ENCODE measurements at places on chromosomes 11 and 22.

DNA sequence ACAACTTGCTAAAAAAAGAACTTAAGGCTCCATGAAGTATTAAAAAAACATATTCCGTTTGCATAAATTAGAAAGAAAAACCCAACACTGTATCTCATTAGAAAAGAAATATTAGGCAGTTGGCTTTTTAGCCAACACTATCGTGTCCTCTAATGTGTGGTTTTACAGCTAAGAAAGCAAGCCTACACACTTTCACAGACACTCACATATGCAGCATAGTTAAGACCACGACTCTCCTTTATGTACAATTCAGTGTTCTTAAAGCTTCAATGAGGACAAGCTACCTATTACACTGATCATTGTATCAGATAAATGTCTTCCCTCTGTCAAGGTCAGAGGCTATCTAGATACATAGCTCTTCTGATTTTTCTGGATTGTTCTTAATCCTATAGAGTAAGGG is 80.1 kb downstream of the PICALM start:
- DNase-seq = no peak

GRCh38 chr11:64687643-64688533 is 35.1 kb downstream of the NRXN2 start:
- no peak for DNase-seq

- DNase-seq = no peak
Observed at GRCh38 chr11:72368339-72368738, 66.0 kb downstream of the CLPB start.

GRCh38 chr11:66976028-66976467 is 944 bp downstream of the C11orf86 start:
- DNase-seq = no peak

DNA sequence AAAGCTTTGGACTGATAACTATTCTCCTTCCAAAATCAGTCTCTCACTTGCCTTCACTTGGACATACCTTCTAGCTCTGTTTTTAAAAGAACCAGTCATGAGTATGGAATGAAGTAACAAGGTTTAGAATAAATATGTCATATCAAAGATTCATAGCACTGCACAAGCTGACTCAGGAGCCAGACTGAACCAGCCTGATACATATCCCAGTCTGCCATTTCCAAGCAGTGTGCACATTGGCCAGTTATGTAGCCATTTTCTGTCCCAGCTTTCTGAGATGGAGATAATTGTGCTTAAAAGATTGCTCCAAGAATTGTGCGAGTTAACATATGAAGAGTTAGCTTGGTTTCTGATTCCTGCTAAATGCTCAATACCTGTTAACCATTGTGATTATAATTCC is 311.3 kb downstream of the C11orf87 start:
- DNase-seq = no peak

DNA sequence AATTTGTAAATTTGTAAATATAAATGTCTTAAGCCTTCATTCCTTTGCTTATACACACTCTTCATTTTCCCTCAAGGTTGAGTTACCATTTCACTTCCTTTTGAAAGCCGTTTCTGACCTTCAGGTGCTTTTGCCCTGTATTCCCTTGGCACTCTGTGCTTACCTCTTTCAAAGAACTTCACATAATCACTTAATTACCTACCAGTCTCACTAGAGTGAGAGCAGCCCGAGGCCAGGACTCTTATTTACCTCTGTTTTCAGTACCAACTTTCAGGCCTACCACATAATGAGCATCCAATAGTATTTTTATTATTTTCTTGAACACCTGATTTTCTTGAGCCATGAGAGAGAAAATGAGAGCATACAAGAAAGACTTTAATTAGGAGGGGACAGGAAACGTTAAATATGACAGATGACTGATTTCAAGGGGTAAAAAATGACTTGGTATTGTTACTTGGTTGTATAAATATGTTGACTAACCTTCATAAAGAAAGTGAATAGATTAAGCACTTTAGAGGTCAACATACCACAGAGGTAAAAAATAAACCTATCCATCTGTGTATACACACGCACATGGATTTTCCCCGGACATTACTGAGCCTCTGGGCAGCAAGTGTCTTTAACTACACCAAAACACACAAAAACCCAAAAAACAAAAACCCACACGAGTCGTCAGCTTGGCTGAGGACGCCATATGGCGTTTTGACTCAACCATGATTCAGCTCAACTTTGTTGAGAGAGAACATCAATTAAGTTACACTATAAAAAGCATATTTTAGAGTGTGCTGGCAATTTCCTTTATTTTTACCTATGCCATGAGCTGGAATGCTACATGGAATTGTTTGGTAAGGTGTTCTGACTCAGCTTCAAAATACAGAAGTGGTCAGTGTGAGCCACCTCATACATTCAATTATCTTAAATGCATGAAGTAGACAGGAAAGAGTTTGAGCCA is 7.6 kb downstream of the ATXN10 start:
- DNase-seq = no peak

DNA sequence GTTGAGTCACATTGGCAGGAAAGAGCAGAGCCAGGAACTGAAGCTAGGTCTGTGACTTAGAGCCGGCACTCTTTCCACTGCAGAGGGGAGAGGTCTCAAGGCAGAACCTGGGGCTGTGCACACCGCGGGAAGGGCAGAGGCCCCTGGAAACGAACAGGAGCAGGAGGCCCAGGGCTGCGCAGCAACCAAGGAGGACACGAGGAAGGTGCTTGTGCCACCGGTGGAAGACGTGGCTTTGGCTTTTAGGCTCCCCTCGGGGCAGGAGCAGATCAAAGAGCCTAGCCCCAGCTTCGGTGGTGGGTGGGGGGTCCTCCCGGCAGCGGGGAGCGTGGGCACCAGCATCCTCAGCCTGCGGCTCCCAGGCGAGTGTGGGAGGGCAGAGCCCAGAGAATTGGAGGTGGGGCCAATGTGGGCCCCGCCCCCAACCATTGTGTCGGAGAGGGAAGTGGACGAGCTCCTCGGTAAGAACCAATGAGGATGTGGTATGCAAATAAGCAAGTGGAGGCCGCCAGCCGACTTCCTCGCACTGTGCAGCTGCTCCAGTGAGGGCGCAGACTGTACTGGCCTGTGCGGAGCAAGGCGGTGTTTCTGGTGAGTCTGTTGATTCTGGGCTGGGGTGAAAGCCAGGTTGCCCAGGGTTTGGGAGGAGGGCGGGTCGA is at the start of gene CCDC116:
CCDC116 (plus strand) TSS at position 524 of the 659 bp plus-strand sequence. CDS start 422 bp downstream, outside the sequence.
- no peak for DNase-seq

GRCh38 chr22:38205261-38206128 is 3.7 kb downstream of the MAFF start:
- DNase-seq = peak; percentile 49

DNA sequence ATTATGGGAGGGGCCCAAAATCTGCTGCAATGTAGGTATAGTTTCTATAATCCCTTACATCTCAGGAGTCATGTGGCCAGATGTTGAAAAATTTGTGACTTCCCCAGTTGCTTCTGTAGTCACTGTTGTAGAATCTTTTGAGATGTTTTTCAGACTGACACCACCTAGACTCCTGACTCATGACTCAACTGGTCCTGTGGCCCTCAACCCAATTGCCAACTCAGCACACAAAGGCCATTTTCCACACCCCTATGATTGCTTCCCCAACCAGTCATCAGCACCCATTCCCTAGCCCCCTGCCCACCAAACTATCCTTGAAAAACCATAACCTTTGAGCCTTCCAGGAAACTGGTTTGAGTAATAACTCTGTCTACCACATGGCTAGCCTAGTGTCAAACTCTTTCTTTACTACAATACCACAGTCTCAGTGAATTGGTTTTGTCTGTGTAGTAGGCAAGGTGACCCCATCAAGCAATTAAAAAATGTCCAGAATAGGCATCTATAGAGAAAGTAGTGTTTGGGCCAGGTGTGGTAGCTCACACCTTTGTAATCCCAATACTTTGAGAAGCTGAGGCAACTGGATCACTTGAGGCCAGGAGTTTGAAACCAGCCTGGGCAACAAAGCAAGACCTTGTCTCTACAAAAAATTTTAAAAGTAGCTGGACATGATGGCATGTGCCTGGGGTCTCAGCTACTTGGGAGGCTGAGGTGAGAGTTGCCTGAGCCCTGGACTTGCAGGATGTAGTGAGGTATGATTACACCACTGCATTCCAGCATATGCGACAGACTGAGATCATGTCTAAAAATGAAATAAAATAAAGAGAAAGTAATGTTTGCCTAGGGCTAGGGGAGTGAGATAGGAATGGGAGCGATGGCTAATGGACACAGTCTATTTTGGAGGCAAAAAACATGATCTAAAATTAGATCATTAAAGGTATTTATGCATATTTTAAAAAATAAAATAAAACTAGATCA is 24.1 kb upstream of the FEZ1 start:
- no peak for DNase-seq

- DNase-seq = no peak
Observed at GRCh38 chr11:83816572-83817187, 530.5 kb upstream of the CCDC90B start.

DNA sequence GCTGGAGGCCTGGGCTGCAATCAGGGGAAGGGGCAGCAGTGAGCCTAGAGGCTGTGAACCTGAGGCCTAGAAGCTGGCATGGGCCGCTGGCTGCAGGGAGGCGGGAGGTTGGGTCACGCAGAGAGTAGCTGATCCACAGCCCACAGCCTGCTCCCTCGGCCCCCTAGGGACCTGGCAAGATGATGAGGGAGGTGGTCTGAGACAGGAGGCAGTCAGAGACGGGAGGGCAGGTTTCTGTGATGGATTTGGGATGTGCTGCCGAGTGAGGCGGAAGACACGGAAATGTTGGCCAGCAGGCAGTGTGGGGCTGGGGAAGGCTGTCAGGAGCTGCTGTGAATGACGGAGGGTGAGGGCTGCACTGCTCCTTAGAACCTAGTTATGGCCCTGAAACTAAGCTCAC is 22.7 kb downstream of the LRFN4 start:
- no peak for DNase-seq

DNA sequence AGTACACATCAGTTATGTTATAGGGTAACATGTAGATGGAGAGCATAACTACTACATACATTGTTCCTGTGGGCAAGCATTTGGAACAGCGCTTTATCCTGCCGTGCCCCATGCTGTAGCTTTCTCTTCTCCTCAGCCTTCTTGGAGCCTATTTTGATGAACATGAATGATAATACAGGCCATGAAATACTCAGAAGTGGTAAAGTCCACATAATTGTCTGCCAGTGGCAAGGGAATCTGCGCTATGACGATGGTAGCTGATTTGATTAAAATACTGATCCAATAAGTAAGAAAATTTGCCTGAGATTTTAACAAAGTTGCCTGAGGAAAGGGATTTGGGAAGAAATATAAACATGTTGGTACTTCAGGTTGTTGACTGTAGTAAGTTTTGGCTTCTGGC is 23.3 kb downstream of the ALKBH3 start:
- DNase-seq = no peak

DNA sequence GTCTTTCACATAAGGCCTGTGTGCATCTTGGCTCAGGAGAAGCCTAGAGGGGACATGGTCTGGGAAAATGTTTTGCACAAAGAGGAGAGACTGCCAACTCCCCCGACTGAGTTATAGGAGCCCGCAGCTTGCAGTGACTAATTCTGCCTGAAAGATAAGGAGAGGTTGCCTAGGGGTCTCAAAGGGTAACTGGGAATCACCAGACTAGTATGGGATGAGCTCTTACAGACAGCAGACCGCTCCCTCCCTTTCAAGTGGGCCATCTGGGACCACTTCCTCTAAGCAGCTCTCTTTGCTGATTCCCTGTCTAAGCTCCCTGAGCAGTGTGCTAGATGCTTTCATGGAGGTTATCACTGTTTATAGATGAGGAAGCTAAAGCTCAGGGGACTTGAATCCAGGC is 105.1 kb downstream of the TENM4 start:
- no peak for DNase-seq
